Activated CD4-positive, alpha-beta T cell treated with anti-CD3 and anti-CD28 coated beads, Interleukin-2, amount 50 U/mL, for 48 hours (primary cell): ENCODE measurements at places on chromosomes 2 and 18.

- no peak for DNase-seq
Observed at GRCh38 chr18:6781796-6782195, 52.3 kb downstream of the ARHGAP28 start.

- DNase-seq = no peak
Observed at GRCh38 chr2:56313500-56313921, 129.7 kb downstream of the CCDC85A start.

- DNase-seq = no peak
Observed at GRCh38 chr2:101140237-101140636, 10.9 kb downstream of the TBC1D8 start.

DNA sequence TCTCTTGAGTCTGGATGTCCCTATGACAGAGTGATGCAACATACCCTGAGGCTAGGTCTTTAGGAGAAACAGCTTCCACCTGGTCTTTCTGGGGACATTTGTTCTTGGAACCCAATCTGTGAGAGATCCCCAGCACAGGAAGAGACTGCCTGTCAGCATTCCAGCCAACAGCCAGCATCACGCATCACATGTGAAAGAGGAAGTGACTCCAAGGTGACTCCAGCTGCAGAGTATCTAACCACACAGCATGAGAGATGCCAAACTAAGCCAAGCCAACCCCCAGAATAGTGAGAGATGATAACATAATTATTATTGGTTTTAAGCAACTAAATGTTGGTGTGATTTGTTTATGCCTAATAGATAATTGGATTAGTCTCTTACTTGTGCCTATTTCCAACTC is 35.7 kb downstream of the C18orf63 start:
- DNase-seq = no peak
